Activated CD4-positive, alpha-beta T cell treated with anti-CD3 and anti-CD28 coated beads, Interleukin-2, amount 50 U/mL, for 1 hour (primary cell): ENCODE measurements at places on chromosomes 3 and 15.

DNA sequence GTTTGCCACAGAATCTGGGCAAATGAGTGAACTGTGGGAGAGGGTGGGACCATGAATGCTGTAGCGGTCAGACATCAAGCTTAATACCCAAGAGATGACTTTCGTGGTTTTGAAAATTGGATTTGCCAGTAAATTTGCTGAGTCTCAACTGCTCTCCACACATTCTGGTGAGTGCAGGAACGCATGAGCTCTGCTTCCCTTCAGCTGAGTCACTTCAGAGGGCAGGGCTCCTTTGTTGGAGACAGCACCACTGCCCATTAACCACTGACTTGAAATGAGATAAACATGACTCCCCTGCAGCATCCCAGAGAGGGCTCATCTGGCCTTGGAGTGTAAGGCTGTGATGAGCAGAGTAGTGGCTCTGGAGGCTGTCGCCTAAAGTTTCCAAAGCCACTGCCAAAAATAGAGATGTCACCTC is 22.6 kb downstream of the RARRES1 start:
- DNase-seq = no peak

DNA sequence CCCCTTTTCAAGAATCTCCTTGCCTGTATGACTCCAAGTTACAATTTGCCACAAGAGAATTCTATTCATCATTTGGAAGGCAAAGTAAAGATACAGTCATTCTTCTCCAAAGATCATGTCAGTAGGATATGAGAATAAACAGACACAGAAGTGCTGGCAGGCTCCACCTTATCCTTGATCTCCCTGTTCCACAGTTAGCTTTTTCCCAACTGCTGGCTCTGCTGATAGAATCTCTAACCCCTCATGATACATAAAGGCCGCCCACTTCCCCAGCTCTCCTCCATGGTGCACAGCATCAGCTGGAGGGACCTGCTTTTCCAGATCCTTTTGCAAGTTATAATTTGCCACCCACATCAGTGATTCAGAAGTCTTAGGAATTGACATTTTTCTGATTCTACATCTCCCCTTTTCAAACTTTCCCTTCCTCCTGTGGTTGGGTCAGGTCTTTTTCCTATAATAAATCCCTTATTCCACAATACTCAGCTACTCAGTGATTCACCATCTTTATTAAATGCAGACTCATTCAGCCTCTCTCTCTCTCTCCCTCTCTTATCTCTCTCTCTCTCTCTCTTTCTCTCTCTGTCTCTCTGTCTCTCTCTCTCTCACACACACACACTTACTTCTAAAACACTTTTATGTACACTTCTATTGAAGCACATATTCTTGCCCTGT is 465.4 kb downstream of the GBE1 start:
- no peak for DNase-seq

DNA sequence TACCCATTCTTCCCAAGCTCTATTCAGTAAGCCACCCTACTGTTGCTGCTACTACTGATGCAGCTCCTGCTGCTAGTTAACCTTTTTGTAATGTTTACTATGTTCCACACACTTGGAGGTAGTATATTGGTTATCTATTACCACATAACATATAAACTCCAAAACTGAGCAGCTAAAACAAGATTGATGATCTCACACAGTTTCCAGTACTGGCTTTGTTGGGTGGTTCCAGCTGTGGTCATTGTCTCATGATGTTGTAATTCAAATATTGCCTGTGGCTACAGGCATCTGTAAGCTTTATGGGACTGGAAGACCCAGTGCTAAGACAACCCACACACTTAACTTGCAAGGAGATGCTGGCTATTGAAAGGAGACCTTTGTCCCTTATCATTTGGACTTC is 556.2 kb upstream of the SUCLG2 start:
- DNase-seq = no peak

DNA sequence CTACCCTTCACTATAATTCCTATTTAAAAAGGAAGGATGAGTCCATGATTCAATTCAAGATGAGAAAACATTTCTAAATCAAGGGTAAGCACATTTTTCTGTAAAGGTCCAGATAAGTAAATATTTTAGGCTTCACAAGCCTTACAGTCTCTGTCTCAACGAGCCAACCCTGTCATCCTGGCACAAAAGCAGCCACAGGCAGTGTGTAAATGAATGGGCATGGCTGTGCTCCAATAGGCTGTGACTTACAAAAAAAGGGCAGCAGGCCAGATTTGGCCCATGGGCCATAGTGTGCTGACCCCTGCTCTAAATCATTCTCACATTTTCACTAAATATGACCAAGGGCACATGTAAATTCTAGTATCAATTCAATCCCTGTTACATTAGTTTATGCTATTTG is 200.4 kb downstream of the WNT5A start:
- no peak for DNase-seq

GRCh38 chr15:56307180-56307579 is 58.0 kb upstream of the TEX9 start:
- no peak for DNase-seq

- DNase-seq = peak; percentile 1
These were observed 157.9 kb downstream of the CHL1 start for GRCh38 chr3:354432-354831.
